ENCODE measurements at places on chromosomes 2 and 18.

DNA sequence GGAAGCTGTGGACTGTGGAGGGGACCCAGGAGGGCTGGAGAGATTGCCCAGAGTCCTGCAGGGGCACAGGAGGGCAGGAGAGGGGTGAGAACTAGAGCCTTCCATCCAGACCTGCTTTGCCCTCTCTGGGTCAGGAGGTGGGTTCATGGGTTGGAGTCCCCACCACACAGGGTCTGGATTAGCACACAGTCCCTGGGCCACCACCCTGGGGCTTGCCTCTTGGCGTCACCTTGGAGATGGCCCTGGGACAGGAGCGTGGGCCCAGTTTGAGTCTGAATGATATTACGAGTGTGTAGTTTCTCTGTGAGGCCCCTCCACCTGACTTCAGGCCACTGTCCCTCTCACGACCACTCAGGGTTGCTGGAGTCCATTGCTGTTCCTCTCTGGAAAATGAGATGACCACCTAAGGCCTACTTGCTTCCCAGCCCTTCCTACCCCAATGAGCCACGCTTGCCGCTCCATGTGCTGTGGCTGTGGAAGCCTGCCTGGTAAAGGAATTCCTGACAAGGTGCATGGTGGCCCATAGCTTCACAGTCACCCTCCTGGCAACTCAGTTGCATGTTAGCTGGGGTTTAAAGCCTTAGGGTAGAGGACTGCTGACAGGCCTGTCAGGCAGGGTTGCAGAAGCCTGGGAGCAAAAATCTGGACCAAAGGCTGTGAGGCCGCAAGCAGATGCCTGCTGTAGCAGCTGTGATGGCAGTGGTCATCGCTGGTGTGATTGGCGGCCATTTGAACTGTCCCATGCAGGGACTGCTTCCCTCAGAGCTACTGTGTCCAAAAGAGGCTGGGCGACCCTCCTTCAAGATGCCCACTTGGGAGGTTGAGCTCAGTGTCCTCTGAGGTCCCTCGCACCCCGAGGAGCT, 14.2 kb downstream of the ATOH8 start:
- DNase-seq = no peak

- no peak for DNase-seq
Measured at GRCh38 chr2:172606285-172606684, 50.4 kb downstream of the PDK1 start.

DNA sequence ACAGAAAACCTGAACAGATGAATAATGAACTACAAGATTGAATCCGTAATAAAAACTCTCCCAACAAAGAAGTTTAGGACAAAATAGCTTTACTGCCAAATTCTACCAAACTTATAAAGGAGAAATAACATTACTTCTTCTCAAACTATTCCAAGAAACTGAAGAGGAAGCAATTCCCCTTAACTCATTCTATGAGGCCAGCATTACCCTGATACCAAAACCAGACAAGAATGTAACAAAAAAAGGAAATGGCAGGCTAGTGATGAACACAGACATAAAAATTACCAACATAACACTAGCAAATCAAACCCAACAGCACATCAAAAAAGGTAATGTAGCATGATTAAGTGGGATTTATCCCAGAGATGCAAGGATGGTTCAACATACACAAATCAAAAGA, 213.7 kb upstream of the FOSL2 start:
- no peak for DNase-seq

- DNase-seq = no peak
Measured at GRCh38 chr2:177344316-177344715, 48.3 kb upstream of the AGPS start.

GRCh38 chr2:1701020-1701419, 43.3 kb downstream of the PXDN start:
- no peak for DNase-seq

DNA sequence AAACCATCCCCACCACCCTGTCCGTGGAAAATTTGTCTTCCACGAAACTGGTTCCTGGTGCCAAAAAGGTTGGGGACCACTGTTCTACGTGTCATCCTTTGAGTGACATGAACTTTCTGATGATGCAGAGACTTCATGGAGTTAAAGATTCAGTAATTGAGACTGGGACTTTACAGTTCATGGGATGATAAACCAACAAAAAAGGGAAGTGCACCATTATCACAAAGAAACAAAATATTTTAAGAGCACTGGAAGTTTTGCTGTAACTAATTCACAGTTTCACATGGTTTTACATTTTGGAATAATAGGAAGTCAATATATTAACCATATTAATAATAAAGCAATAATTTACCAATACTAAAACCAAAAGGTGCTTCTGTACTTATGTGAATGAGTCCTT, 126.8 kb downstream of the AQP4 start:
- no peak for DNase-seq

- DNase-seq = no peak
Measured at GRCh38 chr2:131148426-131148825, 43.3 kb downstream of the PLEKHB2 start.

- DNase-seq = no peak
Measured at GRCh38 chr18:22690556-22690955, 242.6 kb upstream of the RBBP8 start.

DNA sequence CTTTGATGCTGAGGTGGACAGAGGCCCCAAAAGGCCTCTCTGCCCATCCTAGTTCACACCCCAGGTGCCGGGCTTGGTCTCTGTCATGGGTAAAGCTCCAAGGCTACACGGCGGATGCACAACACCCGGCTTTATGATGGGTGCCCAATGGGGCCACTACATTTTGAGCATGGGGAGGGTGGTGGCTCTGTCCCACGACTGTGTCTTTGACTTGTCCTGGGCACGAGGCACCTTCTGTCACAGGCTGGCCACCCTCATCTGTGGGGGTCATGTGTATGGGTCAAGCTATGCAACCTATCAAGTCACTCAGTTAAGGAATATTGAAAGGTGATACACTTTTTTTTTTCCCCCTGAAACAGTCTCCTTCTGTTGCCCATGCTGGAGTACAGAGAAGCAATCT, 63.7 kb downstream of the EDAR start:
- no peak for DNase-seq

DNA sequence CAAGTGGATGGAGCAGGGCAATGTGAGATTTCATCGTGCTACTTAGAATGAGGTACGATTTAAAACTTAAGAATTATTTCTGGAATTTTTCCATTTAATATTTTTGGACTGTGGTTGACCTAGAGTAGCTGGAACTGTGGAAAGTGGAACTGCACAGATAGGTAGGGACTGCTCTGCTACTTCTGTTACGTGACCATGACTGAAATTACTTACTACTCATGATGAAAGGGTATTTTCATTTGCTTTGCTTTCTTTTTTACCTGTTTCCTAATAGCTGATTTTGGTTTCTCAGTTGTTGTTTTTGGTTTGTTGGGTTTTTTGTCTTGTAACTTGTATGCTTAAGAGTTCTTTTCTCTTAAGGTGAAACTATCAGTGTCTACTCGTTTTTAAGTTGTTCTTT, 11.4 kb downstream of the UBE2E3 start:
- DNase-seq = no peak

DNA sequence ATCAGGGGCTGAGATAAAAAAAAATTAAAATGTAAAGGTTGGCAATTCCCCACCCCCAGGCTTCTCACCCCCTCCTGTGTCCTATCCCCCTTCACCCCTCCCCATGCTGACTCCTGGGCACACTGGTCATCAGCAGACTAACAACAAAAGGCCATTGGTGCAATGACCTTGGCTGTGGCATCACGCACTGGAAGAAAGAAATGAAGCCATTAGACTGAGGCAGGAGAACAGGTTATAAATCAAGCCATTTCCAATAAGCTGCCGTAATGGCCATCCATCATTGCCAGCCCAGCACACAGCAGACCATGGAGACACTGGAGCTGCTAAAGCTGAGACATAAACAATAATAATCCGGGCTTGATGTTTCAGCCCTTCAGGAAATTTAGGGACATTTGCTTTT, 342.4 kb upstream of the ETAA1 start:
- DNase-seq = peak; percentile 10

DNA sequence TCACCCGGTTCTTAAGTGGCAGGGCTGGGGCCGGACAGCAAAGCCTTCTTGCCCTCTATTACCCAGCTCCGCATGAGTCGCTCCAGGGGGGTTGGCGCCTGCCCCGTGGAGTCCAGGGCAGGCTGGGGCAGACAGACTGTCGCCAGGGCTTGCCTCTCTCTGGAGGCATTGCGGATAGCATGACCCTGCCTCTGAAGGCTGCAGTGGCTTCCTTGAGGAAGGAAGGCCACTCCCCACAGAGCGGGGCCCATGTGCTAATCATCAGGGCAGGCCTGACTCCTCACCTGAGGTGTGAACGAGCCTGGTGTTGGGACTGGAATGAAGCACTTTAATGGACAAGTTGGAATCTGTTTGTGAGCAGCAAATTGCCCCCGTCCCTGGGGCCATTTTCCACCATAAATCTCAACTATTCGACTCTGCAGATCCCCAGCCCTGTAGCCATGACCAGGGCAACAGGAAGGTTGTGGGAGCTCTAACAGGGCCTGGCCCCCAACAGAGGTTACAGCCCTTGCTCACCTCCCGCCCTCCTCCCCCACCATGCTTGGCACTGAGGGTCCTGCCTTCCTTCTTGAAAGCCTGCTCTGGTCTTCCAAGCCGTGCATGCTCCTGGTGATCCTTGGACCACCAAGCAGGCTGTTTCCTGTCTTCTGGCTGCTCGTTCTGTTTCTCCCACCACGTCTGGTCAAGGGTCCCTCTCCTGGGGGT, 144.9 kb upstream of the HAAO start:
- DNase-seq = no peak

- no peak for DNase-seq
Measured at GRCh38 chr2:190950566-190950991, 63.4 kb downstream of the STAT1 start.

GRCh38 chr18:67108894-67109293, 407.6 kb downstream of the DSEL start:
- DNase-seq = no peak

DNA sequence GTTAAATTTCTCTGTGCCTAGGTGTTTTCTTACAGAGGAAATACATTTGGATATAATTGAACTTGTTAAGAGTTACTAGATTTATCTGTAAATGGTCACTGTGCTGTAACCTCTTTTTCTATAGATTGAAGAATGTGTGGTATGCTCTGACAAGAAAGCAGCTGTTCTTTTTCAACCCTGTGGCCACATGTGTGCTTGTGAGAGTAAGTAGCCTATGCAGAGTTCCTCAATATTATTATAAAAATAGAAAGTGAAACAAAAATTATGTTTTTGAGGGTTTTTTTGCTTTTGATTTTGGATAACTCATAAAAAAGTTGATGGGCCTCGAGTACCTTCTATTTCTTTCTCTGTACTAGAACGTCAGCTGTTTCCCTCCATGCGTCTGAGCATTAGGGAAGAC, 112.4 kb downstream of the MIB1 start:
- DNase-seq = no peak

- DNase-seq = no peak
Measured at GRCh38 chr2:5898667-5899066, 206.5 kb downstream of the SOX11 start.

DNA sequence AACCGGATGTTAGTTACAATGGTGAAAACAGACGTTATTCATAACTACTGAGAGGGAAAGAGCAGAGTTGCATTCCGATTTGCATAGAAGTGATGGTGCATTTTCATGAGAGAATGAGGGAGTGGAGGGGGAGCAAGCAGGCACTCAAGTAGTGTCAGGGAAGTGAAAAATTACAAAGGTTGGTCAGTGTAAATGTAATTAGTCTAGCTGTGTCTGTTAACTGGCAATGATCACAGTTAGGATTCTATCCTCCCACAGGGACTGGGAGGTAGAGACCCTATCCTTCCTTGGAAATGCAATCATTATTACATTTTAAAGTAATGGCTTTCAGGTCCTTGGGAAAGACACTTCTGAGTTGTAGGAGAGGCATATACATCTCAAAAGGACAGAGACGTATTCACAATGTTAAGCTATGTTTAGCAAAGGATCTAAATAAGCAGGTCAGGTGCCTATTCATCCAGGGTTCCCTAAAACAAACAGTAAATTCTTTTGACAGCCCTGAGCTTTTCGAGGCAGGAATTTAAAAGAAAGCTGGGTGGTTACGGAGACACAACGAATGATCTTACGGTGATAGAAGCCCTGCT, 1671.8 kb upstream of the DDX18 start:
- no peak for DNase-seq

DNA sequence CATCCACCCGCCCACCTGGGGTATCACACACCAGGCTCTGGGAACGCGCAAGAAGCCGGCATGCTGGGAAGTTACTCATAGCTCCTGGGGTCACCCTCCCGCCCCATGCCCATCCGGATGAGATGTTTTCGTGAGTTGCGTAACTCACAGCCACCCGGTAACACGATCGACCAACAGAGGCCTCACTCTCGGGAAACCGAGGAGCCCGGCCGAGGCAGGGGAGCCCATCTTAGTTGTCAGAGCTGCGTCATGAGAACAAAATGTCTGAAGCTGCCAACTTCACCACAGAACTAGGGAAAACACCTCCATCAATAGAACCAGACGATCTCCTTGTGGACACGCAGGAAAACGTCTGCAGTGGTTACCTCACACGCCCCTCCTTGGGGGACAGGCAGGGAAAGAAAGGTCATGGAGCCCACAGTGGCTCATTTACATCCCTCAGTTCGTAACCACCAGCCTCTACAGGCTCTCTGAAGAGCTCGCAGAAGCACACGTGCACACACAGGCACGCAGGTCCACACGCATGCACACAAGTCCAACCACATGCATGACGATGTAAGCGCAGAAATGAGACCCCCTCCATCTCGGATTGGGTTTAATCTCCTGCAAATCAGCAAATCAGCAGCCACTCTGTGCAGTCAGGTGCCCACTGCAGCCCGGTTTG, 26.2 kb downstream of the ADI1 start:
- DNase-seq = no peak

GRCh38 chr2:118121101-118121500, 32.8 kb downstream of the INSIG2 start:
- no peak for DNase-seq

DNA sequence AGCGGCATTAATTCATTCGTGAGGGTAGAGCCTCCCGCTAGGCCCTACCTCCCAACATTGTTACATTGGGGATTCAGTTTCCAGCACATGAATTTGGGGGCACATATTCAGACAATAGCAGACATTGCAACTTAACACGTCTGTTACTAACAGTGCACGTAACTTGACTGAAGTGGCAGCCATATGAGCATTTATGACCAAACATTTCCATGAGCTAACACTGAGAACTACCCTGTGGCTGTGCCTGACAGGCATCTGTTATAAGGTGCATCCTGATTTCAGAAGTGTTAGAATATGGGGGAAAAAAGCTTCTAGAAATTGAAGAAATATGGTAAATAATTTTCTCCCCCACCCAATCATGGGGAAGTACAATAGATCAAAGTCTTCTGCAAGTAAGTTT, 24.5 kb downstream of the MALT1 start:
- no peak for DNase-seq

- no peak for DNase-seq
Measured at GRCh38 chr18:26298107-26298506, 71.9 kb downstream of the TAF4B start.
